Activated CD4-positive, alpha-beta T cell treated with anti-CD3 and anti-CD28 coated beads for 36 hours (primary cell): ENCODE measurements at places on chromosomes 11 and 22. TPM values are rescaled to one million over a fixed set of nuclear protein-coding genes. Genes with fewer than 3 reads are reported as not detected.

The MMP3 gene
- total RNA-seq, result not detected

The PKP3 gene
- 0.18 TPM for total RNA-seq

The TBX10 gene
- not detected for total RNA-seq

The CTSW gene
- total RNA-seq, result 1.7 TPM

The SCARF2 gene
- 0.46 TPM for total RNA-seq

The PARVG gene
- 61.7 TPM for total RNA-seq

The FJX1 gene
- 0.69 TPM for total RNA-seq

The CARD10 gene
- total RNA-seq, result not detected

The GRAP2 gene
- 45.5 TPM for total RNA-seq

The OR1S2 gene
- total RNA-seq, result not detected

The CHRM1 gene
- not detected for total RNA-seq

- DNase-seq, result peak; percentile 19
Observed at GRCh38 chr11:66956689-66957290, 1.4 kb downstream of the PC start.

GRCh38 chr11:19474211-19474610, 233.5 kb upstream of the E2F8 start:
- no peak for DNase-seq

DNA sequence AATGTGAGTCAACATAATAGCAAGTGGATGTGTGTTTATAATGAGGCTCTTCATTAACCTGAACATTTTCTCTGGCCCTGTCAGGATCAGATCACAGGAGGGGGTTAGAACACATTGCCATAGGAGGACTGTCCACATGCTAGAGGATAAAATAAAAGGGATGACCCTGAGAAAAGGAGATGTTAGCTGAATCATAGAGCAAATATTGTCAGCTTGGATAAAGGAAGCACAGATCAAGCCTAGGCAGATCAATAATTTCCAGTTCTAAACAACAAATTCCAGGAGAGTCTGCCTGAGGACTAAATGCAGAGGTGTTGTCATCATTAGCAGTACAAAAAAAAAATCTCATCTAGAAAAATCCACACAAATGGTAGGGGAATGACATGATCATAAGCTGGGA, 337.9 kb downstream of the LRRC4C start:
- DNase-seq, result no peak

- DNase-seq, result no peak
Observed at GRCh38 chr11:73956876-73957653, 6.2 kb downstream of the DNAJB13 start.

- no peak for DNase-seq
Observed at GRCh38 chr11:68010090-68011041, at the start of gene ALDH3B1. TSS of gene ALDH3B1 (plus strand) at chr11:68010327. CDS start at chr11:68015298, 4,971 bp downstream.

DNA sequence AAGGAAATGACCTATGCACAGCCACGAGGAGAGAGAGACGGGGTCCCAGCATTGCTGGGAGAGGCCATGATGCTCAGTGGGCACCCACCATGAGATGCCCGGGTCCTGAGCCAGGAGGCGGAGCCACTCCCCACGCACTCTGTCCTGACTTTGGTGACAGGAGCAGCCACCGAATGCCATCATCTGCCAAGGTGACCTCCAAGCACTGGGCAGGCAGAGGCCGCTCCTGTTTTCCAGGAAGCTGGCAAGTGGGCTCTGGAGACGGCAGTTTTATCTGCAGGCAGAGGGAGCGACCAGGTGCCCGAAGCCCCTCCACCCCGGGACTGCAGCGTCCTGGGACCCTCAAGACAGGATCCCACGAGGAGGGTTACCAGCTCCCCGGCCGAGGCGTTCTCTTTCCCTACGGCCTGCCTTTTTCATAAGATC, 453.9 kb downstream of the BRD1 start:
- DNase-seq, result no peak

DNA sequence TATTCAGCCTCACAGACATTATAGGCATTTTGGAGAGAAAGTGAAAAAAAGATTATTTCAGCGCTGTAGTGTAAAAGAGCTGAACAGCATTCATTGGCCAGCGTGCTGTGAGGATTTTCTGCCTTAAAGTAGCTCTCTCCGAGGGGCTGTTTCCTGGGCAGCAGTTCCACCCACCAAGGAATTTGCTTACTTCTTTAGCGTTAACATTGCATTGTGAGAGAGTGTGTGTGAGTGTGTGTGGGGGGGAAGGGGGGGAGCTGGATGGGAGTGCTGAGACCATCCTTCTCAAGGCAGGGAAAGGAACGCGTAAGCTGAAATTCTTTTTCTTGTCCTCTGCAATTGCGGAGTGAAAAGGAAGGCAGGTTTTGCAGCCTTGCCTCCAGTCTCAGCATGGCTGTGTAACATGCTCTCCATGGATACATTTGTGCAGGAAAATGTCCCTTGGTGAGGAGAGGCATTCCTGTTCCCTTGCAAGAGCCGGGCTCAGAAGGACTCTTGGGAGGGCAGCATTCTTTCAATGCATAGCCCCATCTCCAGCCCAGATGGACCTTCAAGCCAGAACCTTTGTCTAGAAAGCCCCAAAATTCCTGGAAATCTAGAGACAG, 159.9 kb upstream of the NAV2 start:
- DNase-seq, result no peak

DNA sequence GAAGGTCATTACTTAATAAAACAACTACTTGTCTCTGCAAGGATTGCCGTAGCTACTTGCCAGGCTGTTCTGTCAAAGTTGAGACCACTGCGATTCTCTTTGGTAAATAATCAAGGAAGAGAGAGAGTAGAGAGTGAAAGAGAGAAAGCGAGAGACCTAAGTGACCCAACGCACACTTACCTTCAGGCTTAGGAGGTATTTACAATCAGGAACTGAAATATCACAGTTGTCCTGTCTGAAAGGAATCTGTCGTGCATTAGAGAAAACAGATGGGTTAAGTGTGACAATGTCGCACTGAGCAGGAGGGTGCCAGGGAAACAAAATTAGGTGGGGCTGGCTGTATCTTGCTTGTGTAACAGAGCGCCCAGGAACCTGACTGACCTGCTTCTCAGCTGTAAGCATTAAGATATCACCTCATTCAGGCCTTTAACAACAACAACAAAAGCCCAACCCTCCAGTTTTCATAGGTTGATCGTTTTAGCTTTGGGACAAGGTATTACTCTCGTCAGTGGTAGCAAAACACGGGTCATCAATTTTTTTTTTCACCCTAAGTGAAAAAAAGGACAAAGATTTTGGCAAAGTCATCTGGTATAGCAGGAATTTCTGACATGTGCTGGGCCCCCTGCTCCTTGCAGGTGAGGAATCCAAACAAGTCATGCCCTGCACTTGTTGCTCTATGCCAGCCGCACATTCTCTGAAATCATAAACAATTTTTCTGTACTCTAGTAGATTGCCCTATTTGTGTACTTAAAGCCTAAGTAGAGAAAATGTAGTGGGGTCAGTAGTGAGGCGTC, at the start of gene MUC15:
Gene MUC15, minus strand, starts transcription at position 403 of the 794 bp plus-strand sequence. CDS start 5,169 bp downstream, outside the sequence.
- no peak for DNase-seq

GRCh38 chr11:67486481-67487195, 3.8 kb downstream of the AIP start:
- peak; percentile 79 for DNase-seq

- DNase-seq, result no peak
Observed at GRCh38 chr11:27075655-27076054, 35.0 kb downstream of the BBOX1 start.

- DNase-seq, result no peak
Observed at GRCh38 chr11:31141789-31142188, 227.8 kb downstream of the DCDC1 start.

DNA sequence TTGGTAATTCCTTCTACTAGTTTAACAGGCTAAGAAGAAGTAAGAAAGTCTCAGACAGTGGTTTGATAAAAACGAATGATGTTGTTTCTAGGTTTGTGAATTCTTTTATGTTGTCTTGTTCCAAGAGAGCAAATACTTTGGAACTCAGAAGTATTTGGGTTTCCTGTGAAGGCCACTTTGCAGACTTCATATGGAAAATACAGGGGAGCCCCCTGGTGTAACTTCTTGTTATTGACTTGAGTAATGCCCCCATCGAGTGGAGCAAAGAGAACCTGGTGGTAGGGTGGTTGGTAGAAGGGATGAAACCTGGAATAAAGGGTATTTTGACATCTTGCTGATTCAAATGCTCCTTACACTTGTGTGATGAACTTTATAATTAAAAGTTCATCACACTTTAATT, 40.0 kb upstream of the PTH start:
- no peak for DNase-seq

DNA sequence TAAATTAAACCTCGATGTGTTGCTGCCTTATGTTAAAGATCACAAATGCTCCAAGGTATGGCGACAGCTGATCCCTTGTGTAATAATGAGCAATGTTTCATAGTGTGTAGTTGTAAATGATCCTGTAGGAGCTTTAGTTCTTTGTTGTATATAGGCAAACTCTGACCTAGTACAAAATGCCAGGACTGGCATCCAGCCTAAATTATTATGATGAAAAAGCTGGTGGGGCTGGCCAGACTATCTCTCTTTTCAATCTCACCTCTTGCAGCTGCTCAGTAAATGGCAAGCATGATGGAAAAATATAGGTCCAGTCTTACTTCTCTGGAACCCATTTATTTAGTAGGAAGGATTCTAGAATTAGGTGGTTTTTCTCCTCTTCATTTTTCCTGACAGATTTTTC, 345.1 kb upstream of the C11orf87 start:
- DNase-seq, result no peak

GRCh38 chr11:118619444-118620197, 12.2 kb downstream of the PHLDB1 start:
- no peak for DNase-seq

DNA sequence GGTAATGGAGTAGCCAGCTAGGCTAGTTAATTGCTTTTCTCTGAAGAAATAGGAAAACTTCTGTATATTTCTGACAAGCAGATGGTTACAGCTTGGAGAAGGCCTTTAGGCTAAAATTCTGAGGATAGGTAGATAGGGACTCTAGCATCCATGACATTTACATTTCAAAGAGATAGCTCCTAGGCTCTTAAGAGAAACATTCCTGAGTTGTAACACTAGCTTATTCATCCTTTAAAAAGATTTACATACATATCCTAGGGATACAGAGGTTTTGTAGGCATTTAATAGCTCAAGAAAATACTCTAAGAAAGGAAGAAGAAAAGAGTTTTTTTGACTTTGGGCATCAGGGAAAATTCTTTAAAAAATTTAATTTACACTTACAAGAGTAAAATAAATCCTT, 130.9 kb upstream of the CCDC179 start:
- no peak for DNase-seq

DNA sequence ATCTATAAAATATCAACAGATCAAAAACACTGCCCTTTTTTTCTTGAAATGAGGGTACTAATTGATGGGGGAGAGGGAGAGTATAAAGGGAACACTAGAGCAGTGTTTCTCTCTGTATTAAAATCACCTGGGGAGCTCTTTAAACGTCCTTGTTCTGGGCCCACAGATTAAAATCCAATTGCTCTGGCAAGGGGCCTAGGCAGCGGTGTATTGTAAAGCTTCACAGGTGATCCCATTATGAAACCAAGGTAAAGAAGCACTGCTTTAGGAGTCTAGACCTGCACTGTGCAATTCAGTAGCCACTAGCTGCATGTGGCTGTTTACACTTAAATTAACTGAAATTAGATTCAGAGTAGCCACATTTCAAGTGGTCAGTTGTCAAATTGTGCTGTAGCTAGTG, 3.0 kb downstream of the AQP11 start:
- DNase-seq, result no peak

DNA sequence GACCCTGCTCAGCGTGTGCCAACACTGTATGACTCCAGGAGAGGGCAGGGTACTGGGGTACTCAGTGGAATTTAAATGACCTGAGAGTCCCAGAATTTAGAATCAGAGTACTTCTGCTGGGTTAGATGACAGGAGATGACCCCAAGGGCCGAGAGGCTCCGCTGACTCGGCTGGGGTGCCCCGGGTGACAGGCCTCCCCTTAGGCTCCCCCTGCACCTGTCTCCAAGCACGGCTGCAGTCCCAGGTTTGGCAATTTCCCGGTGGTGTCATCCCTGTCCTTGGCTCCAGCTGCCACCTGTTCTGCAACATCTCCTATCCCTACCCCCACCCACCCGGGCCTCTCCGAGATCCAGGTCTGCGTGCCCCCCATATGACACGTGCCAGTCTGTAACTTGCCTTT, 1.3 kb downstream of the ACTN3 start:
- no peak for DNase-seq

- peak; percentile 30 for DNase-seq
Observed at GRCh38 chr22:39999144-39999757, 4.5 kb downstream of the FAM83F start.

DNA sequence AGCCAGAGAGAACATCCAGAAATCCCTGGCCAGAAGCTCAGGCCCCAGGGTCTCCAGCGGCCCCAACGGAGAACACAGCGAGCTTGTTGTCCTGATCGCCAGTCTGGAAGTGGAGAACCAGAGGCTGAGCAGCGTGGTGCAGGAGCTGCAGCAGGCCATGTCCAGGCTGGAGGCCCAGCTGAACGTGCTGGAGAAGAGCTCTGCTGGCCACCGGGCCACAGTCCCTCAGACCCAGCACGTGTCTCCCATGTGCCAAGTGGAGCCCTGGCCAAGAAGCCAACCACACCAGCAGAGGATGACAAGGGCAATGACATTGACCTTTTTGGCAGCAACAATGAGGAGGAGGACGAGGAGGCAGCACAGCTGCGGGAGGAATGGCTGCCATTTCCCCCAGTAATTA, 20.6 kb upstream of the SCGB1D1 start:
- DNase-seq, result no peak

GRCh38 chr11:95512682-95513081, 276.9 kb downstream of the FAM76B start:
- no peak for DNase-seq

DNA sequence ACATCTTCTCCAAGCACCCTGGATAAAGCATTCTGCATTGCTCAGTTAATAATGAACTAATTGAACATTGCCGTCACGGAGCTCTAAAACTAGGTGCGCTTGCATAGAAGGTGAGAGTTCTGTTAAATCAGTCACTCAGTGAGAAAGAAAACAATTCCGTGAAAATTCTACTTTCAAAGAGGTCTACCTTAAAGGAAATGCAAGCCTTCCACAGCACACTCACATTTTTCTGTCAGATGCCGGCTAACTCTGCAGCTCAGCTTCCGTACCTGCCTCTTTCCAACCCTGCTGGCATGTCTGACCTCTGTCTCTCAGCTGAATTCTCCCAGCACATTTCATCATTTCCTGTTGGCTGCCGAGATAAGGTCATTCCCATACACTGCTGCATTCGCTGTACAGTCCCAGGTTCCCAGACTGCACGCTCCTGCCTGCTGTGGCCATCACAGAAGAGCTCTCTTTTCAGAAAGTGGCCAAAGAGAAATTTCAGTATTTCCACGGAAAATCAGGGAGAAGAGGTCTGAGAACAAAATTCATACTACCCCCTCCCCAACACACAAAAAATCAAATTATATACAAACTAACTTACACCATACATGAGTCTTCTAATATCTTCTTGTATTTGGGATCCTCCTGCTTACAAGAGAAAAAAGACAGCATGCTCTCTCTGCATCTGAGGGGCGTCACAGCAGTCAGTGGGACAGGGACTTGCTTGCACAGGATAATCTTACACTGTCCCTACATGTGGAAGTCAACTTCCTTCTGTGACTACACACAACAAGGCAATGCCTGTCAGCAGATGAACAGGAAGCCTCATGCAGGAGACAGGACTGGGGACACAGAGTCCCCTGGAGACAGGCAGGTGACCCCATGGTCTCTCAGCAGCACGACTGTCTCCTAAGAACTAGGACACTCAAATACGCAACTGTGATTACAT, 55.1 kb downstream of the PACSIN2 start:
- peak; percentile 22 for DNase-seq
